ENCODE measurements at places on chromosomes 3 and 15.

GRCh38 chr3:126021224-126021623, 52.2 kb downstream of the ROPN1B start:
- no peak for DNase-seq

DNA sequence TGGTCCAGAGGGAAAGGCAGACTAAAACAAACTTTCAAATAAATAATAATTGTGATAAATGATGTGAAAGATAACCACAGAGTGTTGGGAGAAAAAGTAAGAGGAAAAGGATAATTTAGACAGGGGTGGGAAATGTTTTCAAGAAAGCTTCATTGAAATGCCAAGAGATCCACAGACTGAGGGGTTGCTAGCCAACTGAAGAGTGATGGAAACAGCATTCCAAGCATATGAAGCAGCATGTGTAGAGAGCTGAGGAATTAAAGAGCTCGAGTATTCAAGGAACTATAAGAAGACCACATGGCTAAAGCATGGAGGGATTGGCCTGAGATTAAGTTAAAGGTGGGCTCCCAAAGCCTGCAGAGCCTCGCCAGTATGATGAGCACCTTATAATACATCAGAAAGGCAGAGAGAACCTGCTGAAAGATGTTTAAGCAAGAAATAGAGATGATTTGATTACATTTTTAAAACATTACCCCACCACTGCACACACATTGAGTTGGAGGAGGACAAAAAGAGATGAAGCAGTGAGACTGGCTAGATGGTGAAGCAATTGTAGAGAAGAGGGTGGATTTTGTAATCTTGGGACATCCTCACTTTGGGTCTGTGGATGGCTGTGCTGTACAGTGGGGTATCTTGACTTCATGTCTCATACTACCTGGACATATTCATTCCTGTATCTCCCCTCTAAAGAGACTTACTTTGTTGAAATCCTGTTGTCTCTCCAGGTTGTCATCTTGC, 100.8 kb downstream of the STAC start:
- DNase-seq, result no peak

GRCh38 chr3:66402596-66403290, 98.1 kb downstream of the LRIG1 start:
- no peak for DNase-seq

DNA sequence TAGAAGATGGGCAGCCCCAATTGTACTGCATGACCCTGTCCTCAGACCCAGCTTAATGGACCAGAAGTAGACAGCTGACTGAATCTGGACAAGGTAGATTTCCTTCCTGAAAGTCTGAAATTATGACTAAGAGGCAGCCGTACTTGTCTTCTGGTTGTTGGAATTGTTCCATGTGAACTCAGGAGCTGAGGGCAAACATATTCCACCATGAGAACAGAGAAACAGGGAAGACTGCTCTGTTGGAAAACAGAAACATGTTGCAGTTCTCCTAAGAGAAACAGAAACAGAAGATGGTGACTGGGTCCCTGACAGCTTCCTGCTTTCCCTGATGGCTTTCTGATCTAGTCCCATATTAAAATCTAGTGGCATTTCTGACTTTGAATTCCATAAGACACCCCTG, 24.1 kb downstream of the POPDC2 start:
- DNase-seq, result no peak

GRCh38 chr3:53247619-53248018, 8.2 kb downstream of the TKT start:
- no peak for DNase-seq

DNA sequence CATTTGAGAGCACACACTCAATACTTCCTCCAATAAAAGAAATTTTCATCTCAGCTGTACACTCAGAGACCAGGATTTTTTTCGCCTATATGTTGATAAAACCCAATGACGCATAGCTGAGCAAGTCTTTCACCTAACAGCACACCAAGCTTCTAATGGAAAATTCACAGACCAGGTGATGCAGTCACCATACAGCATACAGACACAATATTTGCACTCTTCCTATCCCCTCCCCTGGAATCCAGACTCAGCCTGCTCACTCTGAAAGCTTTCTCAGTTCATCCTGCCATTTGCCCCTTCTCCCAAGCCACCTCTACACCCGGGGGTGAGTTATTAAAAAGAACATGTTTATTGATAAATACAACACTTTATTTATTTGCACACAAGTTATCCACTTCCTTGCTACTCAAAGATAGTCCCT, 1.7 kb downstream of the TBC1D5 start:
- no peak for DNase-seq

GRCh38 chr3:52721730-52722008, 15.8 kb downstream of the SPCS1 start:
- DNase-seq, result no peak

- no peak for DNase-seq
These were observed 249.3 kb upstream of the FEZF2 start for GRCh38 chr3:62622553-62623174.

GRCh38 chr15:29913528-29914135, 91.4 kb upstream of the TJP1 start:
- no peak for DNase-seq

- no peak for DNase-seq
These were observed 34.8 kb downstream of the EHD4 start for GRCh38 chr15:41937568-41937923.

DNA sequence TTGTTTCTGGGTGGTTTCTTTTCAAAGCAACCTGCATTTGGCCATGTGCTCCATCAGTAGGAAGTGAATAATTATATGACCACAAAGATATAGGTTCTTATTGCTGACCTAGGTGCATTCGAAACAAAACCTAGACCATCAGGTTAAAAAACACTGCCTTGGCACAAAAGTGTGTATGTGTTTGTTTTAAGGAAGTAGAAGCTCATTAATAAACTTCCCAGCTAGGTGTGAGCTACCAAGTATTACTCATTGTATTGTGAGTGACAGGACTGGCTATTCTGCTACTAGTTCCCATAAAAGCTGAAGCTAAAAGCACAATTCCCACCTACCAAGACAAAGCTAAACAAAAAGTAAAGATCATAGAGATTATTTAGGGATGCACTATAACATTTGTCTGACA, 168.2 kb downstream of the TP63 start:
- no peak for DNase-seq

DNA sequence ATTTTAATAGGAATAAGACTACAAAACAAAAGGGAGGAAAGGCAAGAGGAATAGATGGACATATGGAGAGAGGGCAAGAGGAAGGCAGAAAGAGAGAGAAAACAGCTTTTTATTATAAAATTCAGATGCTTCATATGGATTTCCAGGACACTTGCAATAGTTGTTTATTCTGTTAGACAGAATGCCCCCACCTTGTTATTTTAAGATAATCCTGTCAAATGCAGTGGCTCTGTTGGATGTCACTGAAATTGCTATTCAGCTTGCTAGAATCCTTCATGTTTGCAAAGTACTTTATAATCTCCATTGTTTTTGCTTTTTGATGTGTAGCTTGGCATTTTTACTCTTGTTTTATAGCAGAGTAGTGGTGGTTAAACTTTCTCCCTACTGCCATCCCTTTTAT, 432.4 kb upstream of the AZI2 start:
- DNase-seq, result no peak

GRCh38 chr3:37885814-37886213, 24.1 kb downstream of the CTDSPL start:
- no peak for DNase-seq

GRCh38 chr3:5560199-5560598, 372.7 kb downstream of the EDEM1 start:
- no peak for DNase-seq

DNA sequence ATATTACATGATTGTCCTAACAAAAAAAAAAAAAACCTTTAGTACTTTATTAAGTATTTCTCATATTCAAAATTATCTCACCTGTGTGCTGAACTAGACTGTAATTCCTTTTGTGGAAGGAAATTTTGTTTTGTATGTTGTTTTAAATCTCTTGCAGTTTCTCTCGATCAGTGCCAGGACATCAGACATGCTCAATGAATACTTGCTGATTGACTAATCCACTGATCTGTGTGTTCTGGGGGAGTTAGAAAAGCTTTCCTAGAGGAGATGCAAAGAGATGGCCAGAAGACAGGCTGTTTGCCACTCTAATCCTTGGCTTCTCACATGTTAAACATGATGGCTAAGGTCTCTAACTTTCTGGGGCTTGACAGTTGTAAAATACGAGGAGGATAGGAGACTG, 233.3 kb upstream of the NR2E3 start:
- DNase-seq, result no peak

DNA sequence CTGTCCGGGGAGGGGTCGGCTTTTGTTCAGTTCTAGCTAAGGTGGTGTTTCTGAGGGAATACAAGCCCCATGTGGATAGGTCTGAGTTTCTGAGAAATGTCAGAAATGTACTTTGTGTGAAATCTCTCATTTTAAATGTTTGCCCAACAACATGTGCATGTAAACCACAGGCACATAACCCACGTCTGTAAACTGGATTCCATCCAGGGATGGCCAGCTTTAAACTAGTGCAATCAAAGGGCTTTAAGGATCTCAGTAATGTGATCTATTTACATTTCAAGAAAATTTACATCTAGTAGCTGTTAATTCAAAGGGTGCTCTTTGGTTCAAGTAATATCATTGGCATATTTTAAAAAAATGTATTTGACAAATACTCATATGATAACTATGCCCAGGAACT, 52.0 kb downstream of the POLR2M start:
- DNase-seq, result no peak

GRCh38 chr15:67812241-67812644, 13.1 kb upstream of the SKOR1 start:
- DNase-seq, result peak; percentile 43
